ENCODE measurements at places on chromosomes 6 and 20.

DNA sequence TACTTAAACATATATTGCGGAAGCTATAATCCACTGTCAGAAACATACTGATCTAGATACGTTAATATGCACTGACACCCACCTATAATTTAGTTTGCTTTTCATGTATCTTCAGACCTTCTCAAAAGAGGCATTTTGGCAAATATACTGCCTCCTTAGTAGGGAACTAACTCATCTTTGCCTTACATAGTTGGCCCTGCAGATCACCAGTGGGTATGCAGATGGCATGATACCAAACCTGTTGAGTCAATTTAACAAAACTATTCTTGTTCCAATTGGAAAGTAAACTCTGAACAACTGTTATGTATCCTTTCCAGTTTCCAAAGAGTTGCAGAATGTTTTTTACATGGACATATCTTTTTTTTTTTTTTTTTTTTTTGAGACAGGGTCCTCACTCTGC lies 35.6 kb upstream of the TBC1D20 start:
- DNase-seq: no peak

GRCh38 chr6:112365952-112366351 lies 18.8 kb downstream of the RFPL4B start:
- no peak for DNase-seq

DNA sequence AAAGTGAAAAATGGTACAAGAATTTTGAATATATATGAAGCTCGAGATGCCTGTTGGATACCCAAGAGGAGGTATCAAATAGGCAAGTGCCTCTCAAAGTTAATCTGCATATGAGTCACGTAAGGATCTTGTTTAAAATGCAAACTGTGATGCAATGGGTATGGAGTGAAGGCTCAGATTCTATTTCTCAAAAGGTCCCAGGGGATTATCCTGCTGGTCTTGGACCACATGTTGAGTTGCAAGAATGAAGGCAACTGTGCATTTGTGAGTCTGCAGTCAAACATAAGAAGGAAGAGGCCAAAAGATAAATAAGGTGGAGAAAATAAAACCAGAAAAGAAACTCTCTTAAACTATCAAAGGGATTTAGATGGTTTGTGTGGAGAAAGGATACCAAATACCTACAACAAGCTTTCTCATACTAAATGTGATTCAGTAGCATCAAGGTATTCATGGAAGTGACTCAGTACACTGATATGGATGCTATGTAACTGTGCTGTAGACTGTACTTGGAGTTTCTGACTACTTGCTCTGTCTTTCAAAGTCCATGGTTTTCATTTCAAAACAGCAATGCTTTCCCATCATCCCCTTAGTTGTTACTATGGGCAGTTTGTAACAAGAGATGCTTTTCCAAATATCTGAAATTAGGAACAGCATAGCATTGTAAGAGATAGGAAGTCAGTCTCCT lies 106.3 kb downstream of the GFRAL start:
- DNase-seq: no peak

DNA sequence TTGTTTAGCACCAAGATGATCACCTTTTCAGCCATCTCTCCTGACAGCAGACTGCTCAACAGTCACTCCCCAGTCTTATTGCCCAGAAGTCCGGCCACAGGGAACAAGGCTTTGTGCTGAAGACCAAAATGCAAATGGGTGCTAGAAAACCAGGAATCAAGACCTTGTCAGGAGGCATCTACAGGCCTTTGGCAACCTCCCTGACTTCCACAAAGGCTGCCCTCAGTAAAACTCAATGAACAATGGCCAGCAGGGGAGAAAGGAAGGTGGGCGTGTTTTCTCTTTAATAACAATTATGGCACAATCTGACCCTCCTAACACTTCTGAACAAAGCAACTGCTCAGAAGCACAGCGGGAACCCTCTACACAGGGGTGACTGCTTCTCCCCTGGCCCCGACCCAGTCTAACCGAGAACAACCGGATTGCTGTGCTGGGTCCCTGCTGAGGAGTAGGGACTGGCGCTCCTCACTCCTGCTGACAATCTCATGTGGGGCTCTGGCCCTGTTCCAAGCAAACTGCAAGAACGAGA lies 41.6 kb downstream of the PLCG1 start:
- peak; percentile 14 for DNase-seq

GRCh38 chr6:42979523-42980177 lies 669 bp upstream of the PEX6 start:
- no peak for DNase-seq

- no peak for DNase-seq
These were observed 267.7 kb downstream of the HAO1 start for GRCh38 chr20:7672571-7672970.

DNA sequence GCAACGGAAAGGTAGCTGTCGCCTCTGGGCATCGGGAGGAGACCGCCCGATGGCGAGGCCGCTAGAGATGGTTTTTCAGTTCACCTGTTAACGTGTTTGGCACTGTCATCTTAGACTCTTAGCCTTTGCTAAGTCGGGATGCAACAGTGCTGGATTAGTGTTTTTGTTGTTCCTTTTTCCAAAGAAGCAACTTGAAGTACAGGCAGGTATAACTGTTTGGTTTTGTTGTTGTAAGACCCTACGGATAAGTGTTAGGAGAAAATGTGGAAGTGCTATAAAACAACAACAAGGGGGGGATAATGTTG lies 723 bp downstream of the MANEA start:
- no peak for DNase-seq

DNA sequence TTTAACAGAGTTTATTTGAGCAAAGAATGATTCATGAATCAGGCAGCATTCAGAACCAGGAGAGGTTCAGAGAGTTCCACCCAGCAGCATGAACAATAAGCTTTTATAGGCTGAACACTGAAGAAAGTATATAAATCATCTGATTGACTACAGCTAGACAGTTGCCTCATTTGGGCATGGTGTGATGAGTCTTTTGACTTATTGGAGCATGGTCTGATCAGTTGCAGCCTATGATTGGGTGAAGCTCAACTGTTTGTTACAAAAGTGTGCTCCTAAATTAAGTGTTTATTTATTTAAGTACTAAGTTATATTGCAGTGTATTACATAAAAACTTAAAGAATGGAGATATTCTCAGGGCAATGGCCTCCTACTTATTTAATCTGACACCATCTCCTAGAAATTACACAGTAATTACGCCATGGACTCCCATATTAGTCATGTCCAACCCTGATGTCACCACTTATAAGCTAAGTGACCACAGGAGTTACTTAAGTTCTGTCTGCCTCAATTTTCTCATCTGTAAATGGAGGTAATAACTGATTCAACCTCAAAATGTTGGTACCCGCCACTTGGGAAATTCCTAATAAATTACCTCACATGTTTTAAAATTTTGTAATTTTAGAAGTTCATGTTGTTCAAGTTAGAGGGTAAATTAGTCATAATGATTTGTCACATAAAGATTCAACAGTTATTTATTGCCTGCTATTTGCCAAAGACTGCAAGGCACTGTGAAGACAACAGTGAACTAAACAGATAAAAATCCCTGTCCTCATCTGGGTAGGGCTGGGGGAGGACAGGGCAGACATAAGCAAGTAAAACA lies 15.2 kb upstream of the ROS1 start:
- DNase-seq: no peak

DNA sequence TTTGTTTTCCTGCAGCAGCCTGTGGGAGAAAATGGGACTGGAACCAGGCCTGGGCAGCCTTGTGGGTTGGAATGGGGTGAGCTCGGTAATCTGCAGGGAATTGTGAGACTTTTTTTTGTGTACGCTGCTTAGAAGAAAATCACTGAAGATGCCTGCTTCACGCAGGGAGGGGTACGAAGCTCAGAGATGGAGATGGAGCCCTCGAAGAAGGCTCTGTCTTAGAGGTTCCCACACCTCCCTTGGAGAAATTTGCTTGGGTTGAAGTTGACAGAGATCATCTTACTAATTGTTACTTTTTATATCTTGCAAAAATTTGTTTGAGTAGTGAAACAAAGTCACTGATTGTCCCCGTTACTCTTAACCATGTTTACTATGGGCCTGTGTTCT lies 894 bp downstream of the PYGB start:
- no peak for DNase-seq

DNA sequence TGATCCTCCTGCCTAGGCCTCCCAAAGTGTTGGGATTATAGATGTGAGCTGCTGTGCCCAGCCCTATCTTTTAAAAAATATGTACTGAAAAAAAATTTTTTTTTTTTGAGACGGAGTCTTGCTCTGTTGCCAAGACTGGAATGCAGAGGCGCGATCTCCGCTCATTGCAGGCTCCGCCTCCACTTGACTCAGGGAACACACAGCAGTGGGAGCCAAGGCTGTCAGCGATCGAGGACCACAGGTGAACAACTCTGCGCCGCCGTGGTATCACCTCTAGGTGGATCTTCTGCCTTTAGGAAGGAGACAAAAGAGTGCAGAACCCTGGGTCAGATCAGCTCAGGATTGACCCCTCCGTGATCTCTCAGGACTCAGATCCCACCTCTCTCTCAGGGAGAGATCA lies 13.7 kb downstream of the RAET1E start:
- DNase-seq: no peak

GRCh38 chr6:134642279-134642678 lies 307.6 kb downstream of the ALDH8A1 start:
- no peak for DNase-seq

DNA sequence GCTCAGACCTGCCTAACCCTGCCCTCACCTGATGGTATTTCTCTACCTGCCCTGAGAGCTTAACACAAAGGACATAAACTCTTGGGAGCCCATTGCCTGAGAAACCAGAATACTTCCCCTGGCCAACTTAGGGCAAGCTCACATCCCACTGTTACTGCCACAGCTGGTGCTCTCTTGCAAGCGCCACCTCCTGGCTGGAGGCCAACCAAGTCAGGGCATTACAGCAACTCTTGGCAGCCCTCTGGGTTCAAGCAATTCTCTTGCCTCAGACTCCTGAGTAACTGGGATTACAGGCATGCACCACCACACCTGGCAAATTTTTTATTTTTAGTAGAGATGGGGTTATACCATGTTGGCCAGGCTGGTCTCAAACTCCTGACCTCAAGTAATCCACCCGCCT lies 70.1 kb downstream of the HECA start:
- no peak for DNase-seq

- DNase-seq: no peak
These were observed 129.5 kb upstream of the PTPN1 start for GRCh38 chr20:50380697-50381040.

DNA sequence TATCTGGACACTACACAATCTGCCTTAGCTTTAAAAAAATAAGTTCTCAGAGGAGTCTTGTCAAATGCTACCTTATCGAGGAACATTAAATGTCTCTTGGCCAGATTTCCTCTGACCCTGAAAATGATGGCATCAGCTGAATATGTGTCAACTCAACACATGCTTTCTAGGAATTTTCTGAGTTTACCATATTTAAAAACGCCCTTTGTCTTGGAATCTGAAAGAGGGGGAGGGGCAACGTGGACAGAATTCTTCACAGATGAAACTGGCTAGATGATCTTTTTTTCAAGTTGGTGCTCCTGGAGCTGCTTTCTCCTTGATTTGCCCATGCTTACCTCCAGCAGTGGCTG lies 5.1 kb downstream of the SOX4 start:
- DNase-seq: no peak

- DNase-seq: no peak
These were observed 40.5 kb upstream of the BHLHE23 start for GRCh38 chr20:63047267-63047666.

GRCh38 chr6:100803264-100804045 lies 77.7 kb downstream of the ASCC3 start:
- no peak for DNase-seq

GRCh38 chr6:55836481-55836880 lies 38.9 kb downstream of the BMP5 start:
- no peak for DNase-seq

DNA sequence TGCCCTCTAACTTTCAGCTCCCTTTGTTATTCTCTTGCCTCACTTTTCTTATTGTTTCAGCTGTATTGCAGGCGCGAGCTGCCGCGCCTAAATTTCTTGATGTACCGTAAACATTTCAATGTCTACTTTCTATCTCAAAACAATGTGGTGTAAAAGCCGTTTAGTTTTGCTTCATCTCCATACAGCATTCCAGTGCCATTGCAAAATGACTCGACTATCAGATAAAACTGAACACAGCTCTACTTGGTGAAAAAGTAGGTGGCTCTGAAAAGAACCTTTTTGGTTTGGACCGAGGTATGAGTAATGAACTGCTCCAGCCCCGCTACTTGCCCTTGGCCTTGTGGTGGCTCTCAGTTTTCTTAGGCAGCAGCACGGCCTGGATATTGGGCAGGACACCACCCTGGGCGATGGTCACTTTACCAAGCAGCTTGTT lies 74.6 kb downstream of the OR2B2 start:
- no peak for DNase-seq

DNA sequence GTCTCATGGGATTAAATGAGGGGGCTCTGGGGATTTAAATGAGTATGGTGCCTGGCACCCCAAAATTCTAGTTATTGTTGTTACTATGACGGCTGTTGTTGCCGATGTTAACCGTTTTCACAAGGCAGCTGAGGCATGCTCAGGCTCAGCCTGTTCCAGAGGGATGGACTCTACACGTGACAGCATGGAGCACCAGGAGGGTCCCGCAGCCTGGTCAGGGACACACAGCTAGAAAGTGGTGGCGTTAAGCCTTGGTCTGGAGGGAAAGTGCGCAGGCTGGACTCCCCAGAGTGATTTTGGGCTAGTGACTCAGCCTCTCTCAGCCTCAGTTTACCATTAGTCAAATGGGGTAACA lies 7.0 kb downstream of the FAM110A start:
- DNase-seq: no peak

DNA sequence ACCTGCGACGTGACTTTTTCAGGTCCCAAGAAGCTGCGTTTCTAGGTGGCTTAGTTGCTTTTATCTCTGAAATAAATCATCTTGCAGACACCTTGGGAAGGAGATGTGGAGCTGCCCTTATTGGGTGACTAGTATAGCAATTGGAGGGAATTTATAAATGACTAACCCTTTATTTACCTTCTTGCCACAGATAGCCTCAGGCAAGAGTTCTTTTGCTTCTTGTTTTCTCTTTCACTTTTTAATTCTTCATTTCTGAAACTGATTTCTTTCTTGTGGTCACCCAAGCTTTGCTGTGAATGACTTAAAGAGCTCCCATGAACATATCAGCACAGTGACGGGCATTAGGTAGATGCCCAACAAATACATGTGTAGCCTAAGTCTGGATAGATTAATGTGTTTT lies 3.0 kb downstream of the ADGRF4 start:
- no peak for DNase-seq

- peak; percentile 53 for DNase-seq
These were observed 5.1 kb downstream of the DEF6 start for GRCh38 chr6:35302604-35303241.

GRCh38 chr6:111524735-111525134 lies 41.7 kb upstream of the REV3L start:
- DNase-seq: no peak

GRCh38 chr6:113854531-113855499 lies 2.3 kb upstream of the MARCKS start:
- peak; percentile 64 for DNase-seq

- DNase-seq: no peak
These were observed 231.0 kb downstream of the SMOC2 start for GRCh38 chr6:168671863-168672546.

GRCh38 chr6:1025821-1026220 lies 286.1 kb upstream of the FOXQ1 start:
- DNase-seq: no peak

Data from lower leg skin (tissue), 4 donors.